ENCODE measurements at places on chromosomes 1 and 21.

GRCh38 chr1:201939148-201939547 lies 7.2 kb downstream of the LMOD1 start:
- no peak for DNase-seq

GRCh38 chr1:198246337-198246736 lies 89.5 kb downstream of the NEK7 start:
- no peak for DNase-seq

DNA sequence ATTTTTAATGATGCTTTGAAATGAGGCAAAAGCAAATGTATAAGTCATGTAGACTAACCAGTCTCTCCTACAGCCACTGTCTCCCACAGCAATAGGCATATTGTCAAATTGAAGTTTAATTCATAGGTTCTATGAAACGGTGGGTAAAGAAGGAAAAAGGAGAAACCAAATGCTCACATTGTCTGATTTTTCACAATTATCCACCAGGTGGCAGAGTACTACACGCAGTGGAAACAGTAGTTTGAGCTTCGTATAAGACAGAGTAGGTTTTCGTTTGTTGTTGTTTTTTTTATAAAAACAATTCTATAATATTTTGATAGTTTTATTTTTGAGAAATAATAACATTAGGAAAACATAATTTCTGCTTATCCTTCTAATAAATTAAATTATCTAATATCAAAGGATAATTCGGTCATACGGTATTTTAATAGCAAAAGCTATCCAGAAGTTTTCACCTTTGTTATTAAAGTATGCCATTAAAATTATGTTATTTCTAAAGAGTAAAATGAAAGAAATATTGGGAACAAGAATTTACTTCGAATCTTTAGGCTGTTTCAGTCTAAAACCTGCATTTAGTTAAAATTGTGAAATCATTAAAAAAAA lies 39.1 kb downstream of the TYW3 start:
- peak; percentile 42 for DNase-seq

GRCh38 chr1:51733793-51734522 lies 117.1 kb downstream of the OSBPL9 start:
- peak; percentile 15 for DNase-seq

GRCh38 chr1:198560161-198560560 lies 19.7 kb upstream of the ATP6V1G3 start:
- no peak for DNase-seq

DNA sequence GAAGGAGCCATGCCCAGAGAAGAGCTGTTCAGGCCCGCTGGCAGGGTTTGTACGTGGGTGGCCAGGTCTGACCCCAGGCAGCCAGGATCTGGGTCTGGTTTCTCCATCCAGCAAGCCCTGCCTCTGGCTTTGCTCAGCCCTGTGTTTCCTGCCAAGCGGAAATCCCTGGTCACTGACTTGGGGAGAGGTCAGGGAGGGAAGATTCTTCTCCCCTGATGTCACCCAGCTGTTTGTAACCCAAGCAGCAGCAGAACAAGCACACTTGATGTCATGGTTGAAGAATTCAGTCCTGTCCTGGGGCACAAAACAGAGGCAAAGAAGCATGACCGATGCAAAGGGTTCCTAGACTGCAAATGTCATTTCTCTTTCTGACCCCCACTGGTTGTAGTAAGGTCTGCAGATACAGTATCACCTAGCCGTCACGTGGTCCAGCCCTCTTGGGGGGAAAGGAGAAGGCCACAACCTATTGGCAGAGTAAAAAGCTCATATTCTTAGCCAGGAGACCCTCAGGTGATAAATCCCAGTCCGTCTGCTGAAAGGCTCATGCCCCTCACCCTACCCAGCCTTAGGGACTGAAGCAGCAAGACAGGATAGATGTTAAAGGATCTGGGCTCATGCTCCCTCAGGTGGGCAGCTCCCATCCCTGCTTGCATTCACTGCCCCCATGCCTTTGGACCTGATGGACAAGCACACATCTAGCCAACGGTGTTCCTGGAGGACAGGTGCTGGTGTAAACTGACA lies 120.9 kb downstream of the SYT2 start:
- DNase-seq: no peak

GRCh38 chr1:20440785-20441200 lies 45.2 kb downstream of the CAMK2N1 start:
- no peak for DNase-seq

DNA sequence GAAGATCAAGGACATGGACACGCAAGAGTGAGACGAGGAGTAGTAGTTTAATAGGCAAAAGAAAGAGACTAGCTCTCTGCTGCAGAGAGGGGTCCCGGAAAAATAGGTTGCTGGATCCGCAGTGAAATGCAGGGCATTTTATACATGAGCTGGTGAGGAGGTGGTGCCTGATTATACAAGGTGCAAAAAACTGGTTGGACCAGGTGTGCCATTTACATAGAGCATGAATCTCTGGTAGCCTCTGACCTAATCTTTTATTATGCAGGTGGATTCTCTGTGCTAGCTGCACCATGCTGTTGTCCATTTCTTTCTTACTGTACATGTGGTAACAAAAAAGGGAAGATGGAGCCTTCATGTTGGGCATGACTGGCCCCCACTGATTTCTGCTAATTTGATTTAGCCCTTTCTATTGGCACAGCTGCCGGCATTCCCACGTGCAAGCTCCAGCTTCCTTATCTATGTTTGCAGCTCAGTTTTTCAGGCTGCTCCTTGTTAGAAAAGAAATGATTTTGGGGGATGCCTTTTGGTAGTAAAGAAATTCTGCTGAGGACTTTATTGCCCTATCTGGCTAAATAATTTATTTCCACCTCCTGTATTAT lies 548.1 kb downstream of the BRINP3 start:
- no peak for DNase-seq

DNA sequence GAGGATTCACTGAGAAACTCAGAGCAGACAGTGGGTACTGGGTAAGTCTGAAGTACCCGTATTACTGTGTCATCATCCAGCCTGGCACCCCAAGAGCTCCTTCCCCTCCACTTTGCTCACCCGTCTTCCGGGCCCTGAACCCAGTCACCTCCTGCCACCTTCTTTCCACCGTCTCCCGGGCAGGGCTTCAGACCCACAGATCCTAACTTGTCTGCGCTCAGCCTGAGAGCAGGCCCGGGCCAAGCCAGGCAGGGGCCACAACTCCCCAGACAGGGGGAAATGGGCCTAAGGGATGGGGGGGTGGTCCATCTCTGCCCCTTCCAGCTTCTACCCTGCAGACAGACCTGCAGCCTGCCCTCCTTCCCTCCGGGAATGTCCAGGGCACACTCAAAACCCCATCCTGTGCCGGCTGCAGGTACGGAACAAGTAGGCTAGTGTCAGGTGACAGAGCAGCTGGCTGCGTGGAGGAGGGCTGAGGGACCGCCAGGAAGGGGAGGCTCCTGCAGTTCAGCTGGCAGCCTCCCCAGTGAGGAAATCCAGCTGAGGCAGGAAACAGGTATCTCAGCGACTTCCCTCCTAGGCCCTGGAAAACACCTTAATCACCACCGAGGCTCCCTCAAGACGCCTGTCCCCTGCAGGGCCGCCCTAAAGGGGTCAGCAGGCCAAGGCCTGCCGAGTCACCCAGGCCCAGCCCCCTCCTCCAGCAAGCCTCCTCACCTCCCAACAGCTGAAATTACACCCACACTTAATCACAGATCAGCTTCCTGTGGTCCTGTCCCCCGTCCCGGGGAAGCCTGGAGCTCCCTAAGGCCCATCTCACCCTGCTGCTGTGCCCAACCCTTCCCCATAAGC lies 3.5 kb downstream of the HSPG2 start:
- DNase-seq: no peak

- DNase-seq: no peak
Measured at GRCh38 chr1:58939666-58940370, 156.0 kb upstream of the JUN start.

GRCh38 chr1:197773856-197774255 lies 1.4 kb downstream of the DENND1B start:
- DNase-seq: no peak

GRCh38 chr1:205689479-205689878 lies 9.2 kb upstream of the SLC45A3 start:
- no peak for DNase-seq

DNA sequence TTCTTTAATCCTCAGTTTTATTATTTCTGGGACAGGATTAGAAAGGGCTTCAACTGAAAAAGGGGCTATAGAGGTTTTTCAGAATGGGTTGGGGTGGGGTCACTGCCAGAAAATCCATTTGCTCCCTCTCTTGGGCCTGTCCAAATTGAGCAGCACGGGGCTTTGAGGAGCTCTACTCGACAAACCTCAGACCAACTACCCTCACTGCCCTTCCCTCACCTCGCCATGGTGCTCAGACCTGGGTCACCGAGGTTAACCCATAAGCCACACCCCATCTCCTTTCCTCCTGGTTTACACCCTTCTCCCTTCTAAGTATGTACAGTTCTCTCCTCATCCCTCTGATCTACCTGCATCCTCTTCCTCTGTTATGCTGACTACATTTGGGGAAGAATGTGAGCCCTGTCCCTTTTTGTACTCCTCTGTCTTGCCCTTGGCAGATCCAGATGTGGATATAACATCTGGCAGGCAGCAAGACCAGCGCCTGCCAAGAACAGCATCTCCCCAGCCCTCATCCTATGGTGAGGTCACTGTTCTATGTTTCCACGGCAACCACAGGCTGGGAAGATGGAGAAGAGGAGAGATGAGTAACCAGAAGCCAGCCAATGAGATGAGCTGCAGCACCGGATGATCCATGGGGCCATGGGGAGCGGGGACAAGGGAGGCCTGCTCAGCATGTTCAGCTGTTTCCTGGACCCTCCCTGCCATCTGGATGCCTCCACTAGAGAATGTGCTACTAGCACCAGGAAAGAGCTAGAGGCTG lies 3.7 kb upstream of the FABP3 start:
- DNase-seq: no peak

GRCh38 chr1:198864695-198865094 lies 225.9 kb downstream of the PTPRC start:
- no peak for DNase-seq

GRCh38 chr1:111214884-111215283 lies 12.6 kb upstream of the CHI3L2 start:
- DNase-seq: no peak

GRCh38 chr1:115089420-115090185 lies at the start of gene TSPAN2:
TSS of gene TSPAN2 (minus strand) at chr1:115089503. CDS start at chr1:115089432, 71 bp downstream.
- peak; percentile 17 for DNase-seq

- DNase-seq: no peak
Measured at GRCh38 chr21:34372321-34372720, 3.0 kb upstream of the SMIM11 start.

DNA sequence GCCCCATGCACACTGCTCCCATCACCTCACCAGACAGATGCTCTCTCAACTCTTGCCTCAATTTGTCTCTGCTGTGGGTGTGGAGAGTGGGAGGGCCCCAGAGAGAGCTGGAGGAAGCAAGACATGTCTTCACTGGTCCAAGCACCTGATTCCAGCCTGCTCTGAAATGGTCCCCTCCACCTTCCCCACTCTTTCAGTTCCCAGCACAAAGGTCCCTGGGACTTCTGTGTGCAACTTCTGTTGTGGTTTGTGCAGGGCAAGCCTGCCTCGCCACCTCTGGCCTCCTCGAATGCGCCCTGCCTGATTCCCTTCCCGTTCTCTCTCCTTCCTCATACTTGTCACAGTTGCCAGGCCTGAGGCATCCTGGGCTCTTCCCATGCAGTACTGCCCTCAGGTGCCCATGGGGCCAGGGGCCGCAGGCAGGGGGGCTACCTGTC lies 119.3 kb downstream of the SYT2 start:
- no peak for DNase-seq

DNA sequence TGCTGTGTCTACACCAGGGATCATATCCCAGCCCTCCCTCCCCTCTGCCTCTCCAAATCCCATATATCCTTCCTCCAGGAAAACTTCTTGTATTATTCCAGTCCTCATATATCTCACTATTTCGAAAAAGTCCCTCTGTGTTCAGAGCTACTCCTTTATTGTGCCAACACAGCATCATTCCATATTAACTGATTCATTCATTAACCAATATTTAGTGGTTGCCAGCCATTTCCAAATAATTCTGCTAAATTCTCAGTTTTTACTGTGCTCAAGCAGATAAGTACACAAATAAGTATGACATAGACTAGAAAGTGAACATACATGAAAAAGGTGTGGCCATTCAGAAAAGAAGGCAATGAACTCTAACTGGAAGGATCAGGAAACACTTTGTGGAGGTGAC lies 241.6 kb upstream of the DUSP10 start:
- DNase-seq: no peak

GRCh38 chr1:187129132-187129531 lies 300.4 kb downstream of the PLA2G4A start:
- no peak for DNase-seq

DNA sequence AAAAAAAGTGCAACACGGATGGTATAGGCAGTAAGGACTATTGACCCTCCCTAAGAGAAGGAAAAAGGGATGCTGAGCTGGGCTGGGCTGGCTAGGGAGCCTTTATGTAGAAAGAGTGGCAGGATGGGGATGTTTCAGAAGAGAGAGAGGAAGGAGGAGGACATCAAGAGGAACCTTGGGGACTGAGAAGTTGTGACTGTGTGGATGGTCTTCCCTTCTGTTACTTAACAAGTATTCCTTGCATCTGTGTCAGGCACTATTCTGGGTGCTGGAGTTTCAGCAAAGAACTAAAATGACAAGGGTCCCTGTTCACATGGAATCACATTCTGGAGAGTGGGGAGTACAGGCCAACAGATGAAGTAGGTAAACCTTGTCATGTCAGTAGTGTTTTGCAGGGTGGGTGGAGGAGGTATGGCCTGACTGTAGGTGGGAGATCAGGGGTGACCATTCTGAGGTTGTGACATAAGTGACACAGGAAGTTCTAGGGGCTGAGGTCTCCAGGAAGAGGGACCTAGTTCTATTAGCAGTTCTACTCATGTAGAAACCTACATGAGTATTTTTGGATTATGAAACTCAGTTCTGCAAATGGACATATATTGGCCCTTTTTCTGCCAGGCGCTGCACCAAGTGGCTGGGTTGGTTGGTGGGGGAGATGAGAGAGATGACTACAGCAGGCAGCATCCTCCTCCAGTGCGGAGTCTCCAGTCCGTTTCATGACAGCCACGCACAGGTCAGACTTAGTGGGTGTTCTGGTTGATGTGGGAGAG lies 53.8 kb downstream of the PRDM2 start:
- no peak for DNase-seq

DNA sequence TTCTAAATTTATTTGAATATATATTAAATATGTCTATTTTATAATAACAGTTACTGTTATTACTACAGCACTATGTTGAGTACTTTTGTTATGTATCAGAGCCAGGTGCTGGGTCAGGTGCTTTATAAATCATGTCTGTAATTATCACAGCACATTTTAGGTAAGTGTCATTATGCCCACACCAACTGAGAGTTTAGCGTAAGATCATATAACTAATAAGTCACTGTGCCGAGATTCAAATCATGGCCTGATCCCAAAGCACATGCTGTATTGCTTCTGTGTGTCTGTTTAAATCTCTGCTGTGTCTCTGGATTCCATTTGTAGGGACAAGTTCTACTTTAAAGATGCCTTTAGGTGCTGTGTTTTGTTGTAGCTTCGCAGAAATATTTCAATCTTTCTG lies 1.9 kb downstream of the GPSM2 start:
- peak; percentile 55 for DNase-seq

GRCh38 chr21:29056538-29057050 lies 16.9 kb downstream of the CCT8 start:
- no peak for DNase-seq

DNA sequence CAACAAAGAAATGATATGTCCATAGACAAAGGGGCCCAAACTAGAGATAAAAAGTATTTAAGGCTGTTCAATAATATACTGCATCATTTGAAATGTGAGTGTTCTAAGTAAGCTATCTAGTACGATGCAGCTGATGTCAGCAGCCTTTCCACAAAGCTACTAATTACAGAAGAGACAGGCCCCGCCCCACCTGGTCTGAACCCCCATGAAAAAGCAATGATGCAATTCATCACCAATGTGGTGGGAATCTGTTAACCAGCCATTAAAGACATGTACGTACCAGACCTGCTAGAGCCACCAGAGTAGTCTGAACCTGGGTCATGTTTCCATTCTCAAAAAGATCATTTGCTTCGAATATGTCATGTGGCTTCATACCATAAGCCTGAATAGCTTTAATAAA lies 25.1 kb downstream of the CNN3 start:
- no peak for DNase-seq

All from NCI-H1417 treated with DMSO at 0.1 percent for 48 hours (cell line).